CD4-positive, alpha-beta T cell treated with Interleukin-6 for 4 hours (primary cell): ENCODE measurements at places on chromosomes 16 and 17.
A peak's percentile ranks its signal among the peaks of the same experiment; 100 is the strongest.

- DNase-seq, result peak; percentile 46
Observed at GRCh38 chr16:53094013-53094630, 39.3 kb downstream of the CHD9 start.

- no peak for DNase-seq
Observed at GRCh38 chr16:30725418-30725792, 22.8 kb upstream of the PHKG2 start.

- DNase-seq, result peak; percentile 14
Observed at GRCh38 chr16:20901436-20902112, 1.0 kb downstream of the LYRM1 start.

DNA sequence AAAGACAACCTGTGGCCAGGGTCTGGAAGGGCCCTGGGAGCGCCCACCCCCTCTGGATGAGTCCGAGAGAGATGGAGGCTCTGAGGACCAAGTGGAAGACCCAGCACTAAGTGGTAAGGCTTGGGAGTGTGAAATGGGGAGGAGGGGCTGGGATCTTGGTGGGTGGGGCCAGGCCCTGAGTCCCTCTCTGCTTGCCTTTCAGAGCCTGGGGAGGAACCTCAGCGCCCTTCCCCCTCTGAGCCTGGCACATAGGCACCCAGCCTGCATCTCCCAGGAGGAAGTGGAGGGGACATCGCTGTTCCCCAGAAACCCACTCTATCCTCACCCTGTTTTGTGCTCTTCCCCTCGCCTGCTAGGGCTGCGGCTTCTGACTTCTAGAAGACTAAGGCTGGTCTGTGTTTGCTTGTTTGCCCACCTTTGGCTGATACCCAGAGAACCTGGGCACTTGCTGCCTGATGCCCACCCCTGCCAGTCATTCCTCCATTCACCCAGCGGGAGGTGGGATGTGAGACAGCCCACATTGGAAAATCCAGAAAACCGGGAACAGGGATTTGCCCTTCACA is 1.2 kb upstream of the STARD3 start:
- DNase-seq, result no peak

DNA sequence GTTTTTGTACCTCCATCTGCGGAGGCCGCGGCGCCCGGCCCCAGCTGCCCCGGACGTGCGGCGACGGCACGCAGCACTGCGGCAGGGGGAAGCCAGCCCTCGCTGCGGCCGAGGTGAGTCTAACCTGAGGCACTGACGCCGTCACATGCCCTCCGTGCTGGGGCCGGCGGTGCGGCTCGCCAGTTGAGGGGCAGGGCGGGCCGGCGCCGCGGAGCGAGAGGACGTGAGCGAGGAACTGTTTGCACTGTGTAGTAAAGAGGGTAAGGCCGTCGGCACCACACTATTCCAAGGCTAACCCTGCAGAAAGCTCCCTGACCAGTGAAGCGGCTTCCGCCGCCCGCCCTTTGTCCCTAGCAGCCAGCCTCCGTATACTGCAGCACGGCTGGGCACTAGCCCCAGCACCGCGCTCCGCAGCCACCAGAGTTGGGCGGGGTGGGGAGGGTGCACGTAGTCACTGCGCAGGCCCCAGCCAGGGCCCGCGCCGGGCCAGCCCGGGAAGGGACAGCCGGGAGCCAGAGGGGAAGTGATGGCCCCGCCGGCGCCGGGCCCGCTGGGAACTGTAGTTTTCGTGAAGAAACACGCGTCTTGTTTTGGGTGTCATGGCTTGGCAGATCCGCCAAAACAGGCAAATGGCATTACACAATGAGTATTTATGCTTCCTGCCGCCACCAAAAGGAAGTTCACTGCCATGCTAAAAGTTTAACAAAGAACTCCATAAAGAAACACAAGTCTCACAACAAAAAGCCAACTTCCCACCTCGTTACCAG is 580 bp upstream of the KANSL1 start:
- DNase-seq, result peak; percentile 96

DNA sequence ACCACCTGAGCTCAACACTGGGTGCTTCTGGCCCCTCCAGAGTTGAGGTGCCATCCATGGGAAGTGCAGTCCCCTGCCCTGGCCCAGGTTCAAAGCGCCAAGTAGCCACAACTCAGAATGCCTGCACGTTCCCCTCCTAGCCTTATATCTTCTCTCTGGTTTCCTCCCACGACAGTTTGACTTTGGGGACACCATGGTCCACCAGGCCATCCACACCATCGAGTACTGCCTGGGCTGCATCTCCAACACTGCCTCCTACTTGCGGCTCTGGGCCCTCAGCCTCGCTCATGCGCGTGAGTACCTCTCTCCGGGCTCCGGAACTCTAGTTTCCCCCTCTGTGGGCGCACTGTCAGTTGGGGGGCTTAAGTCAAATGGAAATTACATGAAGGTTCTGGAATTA is 22.4 kb upstream of the NAGLU start:
- no peak for DNase-seq

DNA sequence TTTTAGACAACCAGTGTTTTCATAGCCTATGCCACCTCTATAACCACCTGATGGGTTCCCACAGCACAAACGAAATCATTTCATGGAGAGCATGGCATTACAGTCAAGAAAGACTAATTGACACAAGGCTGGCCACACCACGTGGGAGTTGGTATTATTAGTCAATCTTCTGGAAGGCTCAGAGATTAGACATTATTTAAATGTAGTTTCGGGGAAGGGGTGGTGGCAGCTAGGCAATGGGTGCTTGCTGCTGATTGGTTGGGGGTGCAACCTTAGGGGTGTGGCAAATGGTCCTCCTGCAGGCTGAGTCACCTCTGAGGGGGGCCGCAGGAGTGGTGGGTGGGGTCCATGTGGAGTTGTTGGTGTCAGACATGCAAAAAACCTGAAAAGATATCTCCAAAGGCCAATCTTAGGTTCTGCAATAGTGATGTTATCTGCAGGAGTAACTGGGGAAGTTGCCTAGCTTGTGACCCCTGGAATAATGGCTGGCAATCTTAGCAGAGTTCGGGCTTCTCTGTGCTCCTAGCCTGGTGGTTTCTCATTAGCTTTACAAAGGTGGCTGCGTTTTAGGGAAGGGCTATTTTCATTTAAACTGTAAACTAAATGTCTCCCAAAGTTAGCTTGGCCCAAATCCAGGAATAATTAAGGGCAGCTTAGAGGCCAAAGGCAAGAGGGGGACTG is 4.6 kb downstream of the TEN1 start:
- no peak for DNase-seq

DNA sequence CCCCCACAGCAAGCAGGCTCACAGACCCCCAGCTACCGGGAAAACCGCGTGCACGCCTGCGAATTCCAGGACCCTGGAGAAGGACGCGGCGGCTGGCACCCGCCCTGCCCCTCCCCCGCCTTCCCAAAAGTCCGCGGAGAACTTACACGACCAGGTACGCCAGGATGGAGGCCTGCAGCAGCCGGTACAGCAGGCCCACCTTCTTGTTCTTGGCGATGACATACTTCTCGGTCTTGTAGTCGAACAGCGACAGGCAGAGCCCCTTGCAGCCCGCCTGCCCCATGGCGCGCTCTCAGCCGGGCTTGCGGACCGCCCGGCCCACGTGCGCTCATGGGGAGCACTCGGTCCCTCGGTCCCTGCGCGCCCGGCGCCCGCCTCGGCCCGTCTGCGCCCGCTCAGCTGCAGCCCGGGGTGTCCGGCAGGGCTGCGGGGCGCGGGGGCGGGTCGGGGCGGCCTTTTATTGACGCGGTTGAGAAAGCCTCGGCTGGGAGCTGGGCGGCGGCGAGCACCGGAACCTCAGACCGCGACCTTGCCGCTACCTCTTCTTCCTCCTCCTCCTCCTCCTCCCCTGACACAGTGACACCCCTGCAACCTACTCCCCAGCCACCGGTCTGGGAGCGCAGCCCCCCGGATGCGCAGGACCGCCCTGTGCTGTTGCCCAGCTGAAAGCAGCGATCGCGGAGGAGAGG is at the start of gene P2RX5:
TSS of gene P2RX5 (minus strand) at position 433 of the 689 bp plus-strand sequence. CDS start at position 283, 150 bp downstream.
- DNase-seq, result peak; percentile 66

DNA sequence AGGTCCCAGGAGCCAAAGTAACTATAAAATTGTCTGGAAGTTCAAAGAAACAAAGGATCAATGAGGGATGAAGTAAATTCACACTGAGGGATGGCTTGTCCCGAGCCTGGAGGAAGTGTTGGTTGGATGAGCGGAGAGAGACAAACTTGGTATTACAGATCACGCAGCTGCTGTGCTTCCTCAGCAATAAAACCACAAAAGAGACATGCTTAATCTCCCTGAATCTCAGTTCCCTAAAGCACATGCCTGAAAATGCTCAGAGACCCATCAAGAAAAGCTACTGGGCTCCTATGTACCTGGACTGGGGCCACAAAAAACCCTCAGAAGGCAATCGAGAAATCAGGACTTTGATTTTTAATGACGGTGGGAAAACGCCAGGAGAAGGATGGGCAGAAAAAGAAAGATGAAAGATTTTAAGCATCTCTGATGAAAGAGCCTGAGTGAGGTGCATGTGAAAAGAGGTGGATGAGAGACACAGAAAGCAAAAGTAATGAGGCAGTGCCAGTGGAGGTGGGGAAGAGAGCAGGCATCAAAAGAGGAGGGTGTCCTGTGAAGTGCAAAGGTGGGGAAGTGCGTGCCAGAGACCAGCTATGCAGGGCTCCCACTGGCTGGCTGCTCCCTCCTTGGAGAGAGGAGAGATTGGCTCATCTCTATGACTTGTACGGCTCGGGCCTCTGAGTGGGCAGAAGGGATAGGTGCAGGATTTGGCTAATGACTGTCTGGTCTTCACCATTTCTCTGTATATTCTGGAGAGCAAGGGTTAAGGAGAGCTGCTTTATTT is 143.7 kb downstream of the ABCC12 start:
- no peak for DNase-seq

DNA sequence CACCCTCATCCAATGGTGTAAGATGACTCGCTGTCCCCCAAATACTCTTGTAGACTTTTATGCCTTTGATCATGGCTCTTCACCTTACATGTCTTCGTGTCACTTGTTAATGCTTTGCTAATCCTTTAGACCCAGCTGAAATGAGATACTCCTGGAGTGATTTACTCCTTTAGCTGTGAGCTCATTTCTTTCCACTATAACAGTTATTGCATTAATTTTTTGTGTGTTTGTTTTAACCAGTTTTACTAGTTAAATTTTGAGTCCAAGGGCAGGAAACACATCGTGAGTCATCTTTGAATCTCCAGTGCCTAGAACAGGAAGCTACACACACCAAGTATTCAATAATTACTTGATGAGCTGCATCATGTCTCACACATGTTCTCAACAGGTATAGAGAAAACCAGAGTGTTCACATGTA is 6.5 kb upstream of the CTCF start:
- peak; percentile 48 for DNase-seq

GRCh38 chr17:14107889-14108288 is 38.6 kb downstream of the COX10 start:
- DNase-seq, result no peak

DNA sequence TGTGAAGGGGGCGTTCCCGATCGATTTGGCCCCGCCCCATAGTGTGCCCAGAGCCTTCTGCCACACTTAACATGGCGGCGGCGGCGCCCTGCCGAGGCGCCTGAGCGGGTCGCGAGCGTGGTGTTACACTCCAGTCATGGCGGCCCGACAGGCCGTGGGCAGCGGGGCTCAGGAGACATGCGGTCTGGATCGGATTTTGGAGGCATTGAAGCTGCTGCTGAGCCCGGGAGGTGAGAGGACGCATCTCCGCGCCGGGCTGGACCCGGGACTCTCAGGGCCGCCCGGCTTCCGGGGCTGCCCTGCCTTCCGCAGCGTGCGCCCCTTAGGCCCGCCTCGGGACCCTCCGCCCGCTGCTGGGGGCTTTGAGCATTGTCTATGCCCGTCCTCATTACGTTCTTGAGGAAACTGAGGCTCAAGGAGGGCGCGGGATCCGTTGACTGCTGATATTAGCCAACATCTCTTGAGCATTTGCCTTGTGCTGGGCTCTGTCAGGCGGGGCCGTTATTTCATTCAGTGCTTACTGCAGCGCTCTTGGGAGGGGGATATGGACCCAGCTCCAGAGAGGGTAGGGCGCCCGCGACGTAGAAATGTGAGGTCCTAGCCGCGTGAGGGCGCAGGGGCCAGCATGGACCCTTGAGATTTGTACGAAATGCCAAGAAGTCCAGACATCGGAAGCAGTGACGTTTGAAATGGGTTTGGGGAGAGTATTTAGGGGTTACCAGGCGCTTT is at the start of gene TANGO6:
TSS of gene TANGO6 (plus strand) at position 50 of the 729 bp plus-strand sequence. CDS start at position 137, 87 bp downstream.
- peak; percentile 94 for DNase-seq

GRCh38 chr17:60720763-60721531 is 43.3 kb downstream of the BCAS3 start:
- peak; percentile 40 for DNase-seq

DNA sequence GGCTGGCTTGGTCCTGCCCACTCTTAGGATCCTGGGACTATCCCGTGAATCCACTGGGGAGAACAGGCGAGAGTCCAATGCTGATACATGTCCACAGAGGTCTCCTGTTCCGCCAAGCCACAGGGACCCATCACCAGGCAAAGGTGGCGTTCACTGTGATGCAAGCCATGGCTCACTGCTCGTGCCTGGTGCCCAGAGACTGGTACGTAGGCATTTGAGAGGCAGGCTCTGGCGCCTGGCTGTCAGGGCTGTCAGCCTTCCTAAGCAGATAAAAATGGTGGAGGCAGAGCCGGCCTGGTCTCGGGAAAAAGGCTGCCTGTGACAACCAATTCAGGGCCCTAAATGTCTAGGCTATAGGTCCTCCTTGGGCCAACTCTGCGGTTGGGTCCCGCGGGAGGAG is 2329.0 kb downstream of the TP53TG3F start:
- DNase-seq, result no peak

GRCh38 chr17:40547079-40547784 is 18.0 kb downstream of the CCR7 start:
- peak; percentile 83 for DNase-seq

GRCh38 chr16:77191259-77191969 is 424 bp downstream of the MON1B start:
- peak; percentile 23 for DNase-seq

GRCh38 chr16:4233431-4233830 is 8.4 kb downstream of the SRL start:
- no peak for DNase-seq

GRCh38 chr17:38942696-38943334 is 17.4 kb downstream of the LASP1NB start:
- no peak for DNase-seq

- no peak for DNase-seq
Observed at GRCh38 chr17:15998031-15998562, 1.4 kb downstream of the ZSWIM7 start.

GRCh38 chr17:38656959-38657823 is 17.6 kb downstream of the EPOP start:
- DNase-seq, result no peak

- no peak for DNase-seq
Observed at GRCh38 chr17:66548659-66549310, 246.4 kb downstream of the PRKCA start.

DNA sequence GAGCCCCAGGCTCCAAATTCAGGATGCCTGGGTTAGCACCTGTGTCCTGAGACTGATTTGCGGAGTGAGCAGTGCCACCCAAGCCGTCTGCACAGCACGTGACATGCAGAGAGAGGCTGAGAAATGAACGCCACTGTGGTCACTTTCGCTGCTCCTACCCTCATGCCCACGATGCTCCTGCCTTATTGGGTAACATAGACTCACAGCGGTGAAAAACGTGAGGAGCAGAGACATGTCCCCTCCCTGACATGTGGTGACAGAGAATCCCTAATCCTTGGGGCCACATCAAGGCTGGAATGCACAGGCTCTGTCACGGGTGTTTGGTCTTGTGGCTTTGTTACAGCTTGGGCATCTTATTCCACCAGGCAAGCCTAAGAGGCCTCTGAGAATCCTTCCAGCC is 52.1 kb upstream of the CACNG5 start:
- no peak for DNase-seq
